ENCODE measurements at places on chromosomes 7 and 10.
A peak's percentile ranks its signal among the peaks of the same experiment; 100 is the strongest.

DNA sequence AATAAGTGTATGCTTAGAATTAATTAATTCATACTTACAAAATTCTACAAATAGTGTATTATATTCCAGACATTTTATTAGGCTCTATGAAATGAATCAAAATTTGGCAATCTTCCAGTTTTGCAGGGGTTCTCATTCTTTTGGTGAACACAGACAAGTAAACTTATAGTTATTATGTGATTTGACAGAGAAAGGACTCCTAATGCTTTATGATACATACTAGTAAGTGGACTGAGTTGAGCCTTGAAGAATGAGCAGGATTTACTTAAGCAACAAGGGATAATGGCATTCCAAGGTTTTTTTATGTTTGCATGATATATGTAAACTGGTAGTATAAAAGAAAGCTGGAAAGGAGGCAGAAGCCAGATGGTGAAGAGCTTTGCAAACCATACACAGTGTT, 145.7 kb upstream of the FERD3L start:
- no peak for DNase-seq

GRCh38 chr7:73560109-73560835, 2.8 kb upstream of the BCL7B start:
- no peak for DNase-seq

DNA sequence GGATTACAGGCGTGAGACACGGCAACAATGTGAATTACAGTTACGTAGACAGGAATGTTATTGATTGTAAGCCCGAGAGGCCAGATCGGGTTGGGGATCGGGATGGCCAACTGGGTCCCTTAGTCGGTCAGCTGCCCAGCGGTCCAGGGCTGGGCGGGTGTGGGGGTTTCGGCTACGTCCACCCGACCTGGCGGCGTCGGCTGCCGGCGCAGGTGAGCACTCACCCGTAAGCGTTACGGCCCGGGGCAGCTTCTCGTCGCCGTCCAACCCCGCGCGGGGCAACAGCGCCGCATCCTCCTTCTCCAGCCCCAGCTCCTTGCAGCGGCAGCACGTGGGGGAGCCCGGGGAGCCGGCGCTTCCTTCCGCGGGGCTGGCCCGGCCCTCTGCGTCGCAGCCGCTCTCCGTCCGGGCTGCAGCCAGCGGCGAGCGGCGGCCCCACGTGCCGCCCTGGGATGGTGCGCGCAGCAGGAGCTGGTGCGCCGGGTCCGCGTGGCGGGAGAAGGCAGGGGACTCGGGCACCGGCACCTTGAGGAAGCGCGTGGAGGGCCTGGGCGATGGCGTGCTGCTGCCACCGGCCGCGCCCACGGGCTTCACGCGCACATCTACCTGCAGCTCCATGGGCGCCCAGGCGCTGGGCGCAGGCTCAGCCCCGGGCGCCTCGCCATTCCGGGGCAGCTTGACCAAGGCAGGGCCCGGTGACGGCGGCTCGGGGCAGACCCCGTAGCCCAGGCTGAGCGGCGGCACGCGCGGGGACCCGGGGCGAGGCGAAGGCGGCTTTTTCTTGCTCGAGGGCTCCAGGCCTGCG, 609 bp downstream of the KLRG2 start:
- peak; percentile 18 for DNase-seq

DNA sequence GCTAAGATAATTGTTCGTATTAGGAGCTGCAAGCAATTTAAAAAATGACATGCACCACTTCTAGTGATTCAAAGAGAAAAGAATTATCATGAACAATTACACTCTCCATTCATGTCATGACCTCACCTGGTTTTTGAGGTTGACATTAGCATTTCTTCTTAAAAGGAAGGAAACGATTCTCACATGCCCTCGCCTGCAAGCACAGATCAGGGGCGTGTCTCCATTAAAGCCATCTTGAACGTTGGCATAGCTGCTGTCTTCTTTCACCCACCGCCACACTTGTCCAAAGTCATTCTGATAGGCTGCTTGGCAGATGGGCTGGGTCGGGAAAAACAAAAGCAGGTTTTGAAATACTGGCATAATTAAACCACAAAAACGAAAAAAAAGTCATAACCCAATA, 19.9 kb downstream of the ANKRD22 start:
- DNase-seq: peak; percentile 31

DNA sequence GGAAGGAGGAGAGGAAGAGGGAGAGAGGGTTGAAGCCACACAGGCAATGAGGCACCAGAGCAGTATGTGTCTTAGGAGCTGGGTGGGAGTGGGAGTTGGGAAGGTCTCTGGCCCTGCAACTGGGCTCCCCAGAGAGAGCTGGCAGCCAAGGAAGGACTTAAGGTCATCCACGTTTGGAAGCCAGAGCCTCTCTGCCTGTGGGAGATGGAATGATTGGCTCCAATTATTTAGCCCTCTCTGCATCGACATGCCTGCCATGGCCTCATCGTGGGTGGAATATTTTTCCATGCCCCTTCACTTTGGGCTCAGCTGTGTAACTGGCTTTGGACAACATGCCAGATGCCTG, 478.5 kb downstream of the RPS24 start:
- DNase-seq: no peak

- no peak for DNase-seq
These were observed 634.8 kb downstream of the TYW1 start for GRCh38 chr7:67631476-67631875.

DNA sequence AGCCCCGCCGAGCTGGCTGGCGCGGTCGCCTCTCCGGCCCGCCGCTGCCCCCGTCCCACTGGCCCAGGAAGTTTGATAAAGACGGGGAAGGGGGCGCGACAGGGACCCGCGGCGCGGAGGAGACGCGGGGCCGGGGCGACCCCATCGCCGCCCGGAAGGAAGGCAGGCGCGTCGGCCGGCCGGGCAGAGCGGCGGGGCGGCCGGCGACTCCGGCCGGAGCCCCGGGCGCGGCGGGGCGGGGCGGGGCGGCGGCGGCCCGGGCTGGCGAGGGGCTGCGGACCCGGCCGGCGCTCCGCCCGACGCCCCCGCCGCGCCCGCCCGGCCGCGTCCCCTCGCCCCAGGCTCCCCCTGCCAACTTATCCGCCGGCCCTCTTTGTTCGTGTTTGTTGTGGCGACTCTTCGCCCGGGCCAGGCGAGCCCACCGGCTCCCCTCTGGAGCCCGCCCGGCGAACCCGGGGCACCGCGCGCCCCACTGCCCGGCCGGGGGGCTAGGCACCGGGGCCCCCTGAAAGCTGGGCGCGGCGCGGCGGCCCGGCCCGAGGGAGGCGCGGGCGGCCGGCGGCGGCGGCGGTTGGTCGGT, 571 bp downstream of the KDM7A start:
- no peak for DNase-seq

- no peak for DNase-seq
These were observed 650.4 kb downstream of the NXPH1 start for GRCh38 chr7:9083837-9084236.

GRCh38 chr10:49298983-49299815, at the start of gene C10orf71:
Gene C10orf71, plus strand, starts transcription at chr10:49299170. Its CDS starts 23,376 bp downstream, at chr10:49322546.
- DNase-seq: no peak

GRCh38 chr7:68503400-68503799, 1094.9 kb upstream of the AUTS2 start:
- DNase-seq: no peak

DNA sequence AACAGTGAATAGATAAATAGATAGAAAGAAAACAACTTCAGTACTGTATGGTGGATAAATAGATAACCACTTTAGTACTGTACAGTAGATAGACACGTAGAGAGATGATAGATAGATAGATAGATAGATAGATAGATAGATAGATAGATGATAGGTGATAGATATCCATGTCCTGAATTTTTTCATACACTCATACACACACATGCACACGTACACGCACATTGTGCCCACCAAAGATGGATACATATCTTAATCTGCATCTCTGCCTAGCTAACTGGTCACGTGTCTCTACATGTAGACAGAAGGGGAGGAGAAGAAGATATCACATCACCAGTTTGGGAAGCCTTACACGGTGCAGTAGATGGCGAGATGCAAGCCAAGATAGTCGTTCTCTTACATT, 99.2 kb downstream of the ARID5B start:
- no peak for DNase-seq

- no peak for DNase-seq
These were observed 73.6 kb downstream of the CYP26A1 start for GRCh38 chr10:93147281-93147680.

DNA sequence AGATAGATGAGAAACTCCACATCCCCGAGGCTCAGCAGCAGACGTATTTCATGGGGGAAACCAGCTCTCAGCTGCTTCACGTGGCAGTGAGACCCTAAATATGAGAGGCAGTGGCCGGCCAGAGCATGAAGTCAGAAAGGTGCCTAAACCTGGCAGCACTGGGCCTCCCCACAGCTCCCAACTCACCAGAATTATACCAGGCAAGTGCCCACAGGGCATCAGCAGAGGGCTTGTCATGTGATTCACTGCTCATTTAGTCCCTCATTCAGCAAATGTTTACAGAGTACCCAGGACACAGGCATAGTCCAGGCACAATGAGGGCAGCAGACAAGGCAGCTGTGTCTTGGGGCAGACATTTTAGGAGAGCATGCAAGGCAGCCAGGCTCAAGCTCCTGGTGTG, 212.6 kb downstream of the PTPRN2 start:
- DNase-seq: no peak

- no peak for DNase-seq
These were observed 162.6 kb upstream of the MAGI2 start for GRCh38 chr7:79615871-79616640.

DNA sequence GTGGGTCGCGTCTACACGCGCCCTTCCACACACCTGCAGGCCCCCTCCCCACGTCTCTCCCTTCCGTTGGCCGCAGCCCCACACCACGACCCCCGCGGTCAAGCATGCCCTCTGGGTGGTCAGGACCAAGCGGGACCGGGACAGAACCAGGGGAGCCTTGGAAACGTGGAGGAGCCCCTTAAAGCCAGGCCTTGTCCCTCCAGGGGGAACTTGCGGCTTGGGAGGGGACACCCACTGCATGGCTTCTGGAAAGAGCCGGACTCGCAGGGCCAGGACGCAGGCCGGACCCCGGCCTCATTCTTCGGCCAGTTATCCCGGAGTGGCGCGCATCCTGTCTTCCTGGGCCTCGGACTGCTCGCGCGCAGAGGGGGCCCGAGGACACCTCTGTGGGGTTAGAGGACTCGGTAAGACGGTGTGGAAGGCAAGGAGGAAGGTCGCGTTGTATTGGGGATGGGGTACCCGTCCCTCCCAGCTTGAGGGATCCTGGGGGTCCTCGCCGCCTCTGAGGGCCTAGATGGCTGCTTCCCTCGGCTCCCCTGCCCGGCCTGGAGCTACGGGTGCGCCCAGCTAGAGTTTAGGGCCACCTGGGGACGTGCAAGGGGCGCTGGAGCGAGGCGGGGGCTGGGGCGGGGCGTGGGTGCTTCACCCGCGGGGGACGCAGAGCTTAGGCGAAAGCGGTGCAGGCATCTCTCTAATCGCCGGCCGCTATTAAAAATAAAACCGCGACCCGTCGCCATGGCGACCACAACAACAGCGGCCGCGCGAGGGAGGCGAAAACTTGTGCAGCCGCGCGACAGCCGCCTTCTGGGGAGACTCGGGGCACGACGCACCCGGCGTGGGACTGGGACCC, 1.8 kb upstream of the PDGFA start:
- no peak for DNase-seq

DNA sequence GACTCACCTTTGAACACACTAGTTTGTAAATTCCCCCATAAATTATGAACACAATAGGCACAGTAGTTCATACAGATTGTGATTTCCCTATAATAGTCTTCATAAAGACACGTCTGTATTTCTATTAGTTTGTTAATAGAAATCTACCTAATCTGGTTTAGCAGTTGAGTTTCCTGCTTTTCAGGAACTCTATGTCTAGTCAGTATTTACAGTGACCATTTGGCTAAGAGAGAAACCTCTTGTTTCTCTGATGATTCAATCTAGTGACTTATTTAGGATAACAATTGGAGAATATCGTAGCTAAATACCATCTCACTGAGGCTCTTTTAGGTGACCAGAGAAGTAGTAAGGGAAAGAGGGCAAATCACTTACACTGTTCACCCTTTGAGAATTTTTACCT, 5.9 kb upstream of the HERPUD2 start:
- no peak for DNase-seq

Measured in activated CD4-positive, alpha-beta T cell treated with anti-CD3 and anti-CD28 coated beads, Interleukin-2, amount 50 U/mL, for 48 hours (primary cell).